ENCODE measurements at places on chromosomes 5 and 9.

DNA sequence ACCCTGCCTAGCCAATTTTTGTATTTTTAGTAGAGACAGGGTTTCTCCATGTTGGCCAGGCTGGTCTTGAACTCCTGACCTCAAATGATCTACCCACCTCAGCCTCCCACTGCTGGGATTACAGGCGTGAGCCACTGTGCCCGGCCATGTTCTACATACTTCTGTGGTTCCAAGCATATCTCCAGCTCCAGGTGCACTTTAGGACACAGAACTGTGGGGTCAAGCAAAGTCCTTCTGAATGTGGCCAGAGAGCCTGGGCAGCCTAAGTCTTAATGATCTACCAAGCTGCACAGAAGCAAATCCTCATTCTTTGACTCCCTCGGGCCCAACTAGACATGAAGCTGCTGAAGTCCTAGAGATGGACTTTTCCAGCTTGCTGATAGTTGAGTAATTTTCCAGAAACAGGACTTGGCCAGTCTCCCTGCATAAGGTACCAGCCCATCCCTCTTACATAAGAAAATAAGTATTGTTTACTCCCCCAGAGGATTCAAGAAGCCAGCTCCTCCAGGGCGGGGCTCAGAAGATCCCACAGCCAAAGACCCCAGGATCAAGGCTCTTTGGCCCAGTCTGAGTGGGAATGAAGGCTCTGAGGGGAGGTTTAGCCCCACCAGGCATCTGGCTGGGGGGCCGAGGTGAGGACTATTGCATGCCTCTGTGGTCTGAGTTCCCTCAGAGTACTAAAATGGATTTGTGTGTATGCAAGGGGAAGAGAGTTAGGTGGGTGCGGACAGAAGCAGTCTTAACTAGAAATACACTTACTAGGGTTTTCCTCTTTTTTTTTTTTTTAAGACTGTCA lies 8.7 kb downstream of the CLTB start:
- DNase-seq = no peak

- DNase-seq = no peak
These were observed 230.9 kb upstream of the MSX2 start for GRCh38 chr5:174493530-174493929.

DNA sequence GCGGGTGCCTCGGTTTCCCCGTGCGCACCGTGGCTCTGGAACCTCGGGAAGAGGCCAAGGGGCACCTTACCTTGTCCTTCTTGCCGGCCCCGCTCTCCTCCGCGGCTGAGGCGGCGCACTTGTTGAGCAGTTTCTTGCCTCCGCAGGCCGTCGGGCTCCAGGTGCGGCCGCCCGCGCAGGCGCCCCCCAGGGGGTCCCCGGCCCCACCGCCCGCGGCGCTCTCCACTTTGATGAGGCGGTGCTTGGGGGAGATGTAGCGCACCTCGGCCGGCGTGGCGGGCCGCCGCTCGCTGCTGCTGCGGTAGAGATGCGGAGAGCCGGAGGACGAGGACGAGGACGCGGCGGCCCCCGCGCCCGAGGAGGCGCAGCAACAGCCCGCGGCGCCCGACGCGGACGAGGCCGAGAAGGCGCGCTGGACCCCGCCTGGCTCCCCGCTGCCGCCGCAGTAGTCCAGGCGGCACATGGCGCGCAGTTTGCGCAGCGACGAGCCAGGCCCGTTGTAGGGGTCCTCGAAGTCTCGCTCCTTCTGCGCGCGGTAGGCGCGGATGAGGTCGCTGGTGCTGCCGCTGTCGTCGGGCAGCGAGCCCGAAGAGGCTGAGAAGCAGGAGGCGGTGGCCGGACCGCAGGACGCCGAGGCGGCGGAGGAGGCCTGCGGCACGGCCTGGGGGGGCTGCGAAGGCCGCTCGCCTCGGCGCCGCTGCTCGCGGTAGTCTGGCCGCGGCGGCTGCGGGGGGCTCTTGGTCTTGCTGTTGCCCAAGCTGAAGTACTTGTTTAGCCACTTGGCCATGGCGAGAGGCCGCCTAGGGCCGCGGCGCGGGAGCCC lies 957 bp downstream of the SHB start:
- peak; percentile 6 for DNase-seq

GRCh38 chr5:158821331-158821730 lies 278.4 kb downstream of the EBF1 start:
- DNase-seq = no peak

- no peak for DNase-seq
These were observed 166.6 kb downstream of the ELAVL2 start for GRCh38 chr9:23659346-23660006.

GRCh38 chr5:180541710-180542109 lies 47.5 kb downstream of the CNOT6 start:
- no peak for DNase-seq

- DNase-seq = no peak
These were observed 59.4 kb downstream of the GRAMD2B start for GRCh38 chr5:126482591-126482990.

DNA sequence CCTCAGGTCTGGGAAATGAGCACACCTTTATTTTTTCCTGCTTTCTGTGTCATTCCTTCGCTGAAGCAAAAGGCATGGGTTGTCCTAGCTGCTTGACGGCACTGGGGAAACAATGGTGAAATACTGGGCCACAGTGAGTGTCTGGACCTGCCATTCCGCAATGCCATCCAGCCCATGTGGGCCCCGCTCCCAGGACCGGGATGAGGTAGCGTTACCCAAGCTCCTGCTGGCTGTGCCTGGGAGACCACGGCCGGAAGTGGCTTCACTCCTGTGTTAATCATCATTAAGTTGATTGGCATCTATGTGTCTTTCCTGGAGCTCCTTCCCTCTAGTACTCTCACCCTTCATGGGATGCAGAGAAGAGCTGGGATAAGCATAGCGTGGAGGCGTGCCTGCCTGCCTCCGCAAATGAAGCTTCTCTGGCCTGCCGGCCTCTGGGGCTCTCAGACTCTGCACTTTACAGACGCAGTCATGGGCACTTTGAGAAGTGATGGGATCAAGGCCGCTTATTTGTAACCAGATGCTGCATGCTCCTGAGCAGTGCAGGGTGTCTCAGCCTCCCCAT lies 16.5 kb upstream of the SMIM32 start:
- DNase-seq = no peak

DNA sequence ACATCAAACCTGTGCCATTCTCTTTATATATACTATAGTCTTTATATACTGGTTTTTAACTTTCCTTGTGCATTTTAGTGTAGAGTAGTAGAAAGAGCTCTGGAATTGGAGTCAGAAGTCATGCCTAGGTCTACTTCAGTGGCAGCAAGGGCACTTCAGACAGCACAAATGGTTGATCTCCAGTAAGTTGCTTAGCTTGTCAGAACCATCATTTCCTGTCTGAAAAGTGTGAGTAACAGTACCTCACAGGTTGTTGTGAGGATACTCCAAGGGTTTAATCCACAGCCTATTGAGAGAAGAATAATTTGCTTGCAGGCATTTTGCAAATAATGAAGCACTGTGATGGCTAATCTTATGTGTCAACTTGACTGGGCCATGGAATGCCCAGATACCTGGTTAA lies 95.8 kb upstream of the NR4A3 start:
- DNase-seq = no peak

DNA sequence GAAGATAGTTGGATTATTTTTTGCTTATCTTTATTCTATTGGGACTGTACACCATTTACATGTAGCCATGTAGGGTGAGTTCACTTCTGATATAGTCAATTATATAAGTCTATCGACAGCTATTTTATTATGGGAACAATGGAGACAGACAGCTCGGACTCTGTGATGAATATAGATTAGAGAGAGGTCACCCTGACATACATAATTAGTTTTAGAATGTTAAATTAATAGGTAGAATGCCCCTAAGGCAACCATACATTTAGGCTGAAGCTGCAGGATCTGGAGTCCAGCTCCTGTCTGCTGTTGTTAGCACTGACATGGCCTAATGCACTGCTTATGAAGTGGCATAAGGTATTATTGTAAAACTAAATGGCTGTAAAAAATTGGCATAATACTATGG lies 700.8 kb downstream of the MAT2B start:
- DNase-seq = no peak

DNA sequence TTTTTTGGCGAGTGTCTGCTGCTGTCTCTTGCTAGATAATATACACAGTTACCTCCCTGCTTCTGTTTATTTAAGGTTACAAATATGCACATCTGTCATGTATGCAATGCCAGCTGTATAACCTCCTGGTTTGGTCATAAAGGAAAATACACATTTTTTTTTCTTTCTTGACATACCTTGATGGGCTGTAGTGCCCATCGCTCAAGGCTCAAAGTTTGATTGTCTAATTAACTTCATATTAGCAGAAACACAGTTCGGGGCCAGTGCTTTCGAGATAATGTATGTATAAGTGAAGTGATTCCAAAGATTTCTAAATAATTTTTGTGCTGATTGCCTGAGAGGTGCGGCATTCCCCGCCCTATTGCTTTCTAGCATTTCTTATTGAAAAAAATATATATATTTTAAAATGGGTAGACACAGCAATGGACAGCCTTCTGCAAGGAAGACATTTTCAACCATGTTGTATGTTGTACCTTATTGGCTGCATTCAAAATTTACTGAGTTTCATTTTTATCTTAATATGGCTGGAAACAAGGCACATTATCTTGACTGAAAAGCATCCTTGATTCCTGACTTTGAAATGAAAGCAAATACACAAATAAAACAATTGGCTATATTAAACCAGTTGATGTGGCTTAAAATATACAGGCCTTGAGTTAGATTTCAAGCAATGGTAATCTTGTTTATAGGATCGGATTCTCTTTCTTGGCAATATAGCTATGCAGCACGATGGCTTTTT lies 206.2 kb downstream of the MEF2C start:
- DNase-seq = no peak

- no peak for DNase-seq
These were observed 199.6 kb upstream of the MPDZ start for GRCh38 chr9:13479096-13479495.

DNA sequence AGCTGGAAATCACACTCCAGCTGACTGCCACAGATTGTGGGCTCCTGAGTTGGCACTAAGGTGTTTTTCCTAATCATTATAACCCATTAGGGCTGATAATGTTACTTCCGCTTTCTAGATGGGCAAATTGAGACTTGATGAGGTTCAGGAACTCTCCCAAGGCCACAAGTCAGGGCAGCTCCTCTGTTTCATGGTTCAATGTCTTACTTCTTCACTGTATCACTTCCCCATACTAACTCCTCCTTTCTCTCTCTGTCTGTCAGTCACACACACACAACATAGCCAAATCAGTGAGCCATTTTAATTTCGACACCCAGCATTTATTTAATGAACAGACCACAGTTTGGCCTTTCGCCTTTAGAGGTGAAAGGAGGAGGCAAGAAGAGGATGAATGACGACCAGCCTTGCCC lies 17.8 kb upstream of the TRAF1 start:
- DNase-seq = no peak

DNA sequence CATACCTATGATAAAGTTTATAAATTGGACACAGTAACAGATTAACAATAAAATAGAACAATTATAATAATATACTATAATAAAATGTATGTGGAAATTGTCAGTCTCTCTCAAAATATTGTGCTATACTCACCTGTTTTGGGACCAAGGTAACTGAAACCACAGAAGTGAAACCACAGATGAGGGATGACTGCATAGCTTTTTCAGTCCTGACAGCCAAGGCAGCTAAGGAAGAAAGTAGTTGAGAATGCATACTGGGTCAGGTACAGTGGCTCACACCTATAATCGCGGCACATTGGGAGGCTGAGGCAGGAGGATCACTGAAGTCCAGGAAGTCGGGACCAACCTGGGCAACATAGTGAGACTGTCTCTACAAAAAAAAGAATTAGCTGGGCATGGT lies 8.9 kb downstream of the SRP19 start:
- DNase-seq = no peak

- no peak for DNase-seq
These were observed 60.2 kb downstream of the MELK start for GRCh38 chr9:36632892-36633291.

- no peak for DNase-seq
These were observed 19.2 kb downstream of the OBP2B start for GRCh38 chr9:133189826-133190225.

DNA sequence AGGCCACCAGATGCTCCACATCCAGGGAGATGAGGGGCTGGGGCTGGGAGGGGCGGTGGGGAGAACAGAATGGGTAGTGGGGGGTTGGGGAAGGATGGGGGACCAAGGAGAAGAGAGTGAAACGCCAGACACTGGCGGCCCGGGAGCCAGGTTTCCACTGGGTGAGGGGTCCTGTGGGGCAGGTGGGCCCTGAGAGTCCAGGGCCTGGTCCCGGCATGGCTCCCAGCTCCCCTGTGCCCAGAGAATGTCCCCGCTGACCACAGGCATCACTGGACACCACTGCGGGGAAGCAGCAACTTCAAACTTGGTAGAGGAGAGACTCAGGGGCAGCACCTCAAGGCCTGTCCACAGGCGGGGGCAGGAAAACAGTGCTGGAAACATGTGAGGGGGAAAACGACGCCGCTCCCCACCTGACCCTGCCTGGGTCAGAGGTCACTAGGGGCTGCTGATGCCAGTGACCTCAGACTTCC lies 13.2 kb downstream of the NINJ1 start:
- DNase-seq = no peak

DNA sequence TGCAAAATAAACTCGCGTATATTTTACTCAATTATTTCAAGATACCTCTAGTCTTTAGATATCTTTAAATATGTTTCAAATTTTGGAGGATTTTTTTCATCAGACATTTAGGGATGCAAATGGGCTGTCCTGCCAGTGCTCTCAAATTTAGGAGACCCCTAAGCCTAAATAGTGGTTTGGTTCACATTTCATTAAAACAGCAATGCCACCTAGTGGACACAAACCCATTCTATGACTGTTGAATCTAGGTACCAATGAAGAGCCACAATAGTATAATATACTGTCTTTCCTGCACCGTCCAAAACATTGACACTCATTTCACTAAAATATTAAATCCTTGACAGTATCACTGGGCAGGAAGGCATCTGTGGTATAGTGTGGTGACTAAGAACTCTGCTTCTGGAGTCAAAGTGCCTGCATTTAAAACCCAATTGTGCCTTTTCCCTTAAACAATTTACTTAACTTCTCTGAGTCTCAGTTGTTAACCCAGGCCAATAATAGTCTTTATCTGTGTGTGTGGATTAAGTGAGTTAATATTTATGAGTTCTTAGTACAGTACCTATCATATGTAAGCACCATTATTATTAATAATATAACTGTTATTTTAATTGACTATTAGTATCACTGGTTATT lies 148.0 kb downstream of the RORB start:
- no peak for DNase-seq

DNA sequence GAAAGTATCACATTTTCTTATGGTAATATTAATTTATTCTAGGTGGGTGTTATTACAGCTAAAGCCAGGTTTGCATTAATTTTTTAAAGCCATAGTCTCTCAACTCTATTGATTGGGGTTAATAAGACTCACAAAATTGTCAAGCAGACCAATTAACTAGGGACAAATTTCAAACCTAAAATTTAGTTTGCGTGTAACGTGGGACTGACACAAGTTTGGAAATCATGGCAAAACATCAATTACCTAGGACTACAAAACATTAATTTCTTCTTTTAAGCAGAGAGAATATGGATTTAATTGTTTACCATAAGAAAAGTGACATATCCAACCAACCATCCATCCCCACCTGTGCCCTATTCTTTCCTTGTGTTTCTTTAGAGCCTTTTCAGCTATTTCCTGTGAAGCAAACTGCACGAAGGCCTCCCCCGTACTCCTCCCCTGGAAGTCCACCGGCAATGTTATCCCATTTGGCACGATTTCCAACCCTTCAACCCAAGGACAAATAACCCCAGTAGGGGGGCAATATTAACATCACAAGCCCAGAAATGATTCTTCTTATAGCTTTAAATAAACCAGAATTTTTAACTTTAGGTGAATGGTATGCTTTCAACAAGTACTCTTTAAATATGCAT lies 4.4 kb downstream of the HNRNPH1 start:
- DNase-seq = no peak
